ENCODE measurements at places on chromosomes 7 and 10. TPM values are rescaled to one million over a fixed set of nuclear protein-coding genes. Genes with fewer than 3 reads are reported as not detected.

DNA sequence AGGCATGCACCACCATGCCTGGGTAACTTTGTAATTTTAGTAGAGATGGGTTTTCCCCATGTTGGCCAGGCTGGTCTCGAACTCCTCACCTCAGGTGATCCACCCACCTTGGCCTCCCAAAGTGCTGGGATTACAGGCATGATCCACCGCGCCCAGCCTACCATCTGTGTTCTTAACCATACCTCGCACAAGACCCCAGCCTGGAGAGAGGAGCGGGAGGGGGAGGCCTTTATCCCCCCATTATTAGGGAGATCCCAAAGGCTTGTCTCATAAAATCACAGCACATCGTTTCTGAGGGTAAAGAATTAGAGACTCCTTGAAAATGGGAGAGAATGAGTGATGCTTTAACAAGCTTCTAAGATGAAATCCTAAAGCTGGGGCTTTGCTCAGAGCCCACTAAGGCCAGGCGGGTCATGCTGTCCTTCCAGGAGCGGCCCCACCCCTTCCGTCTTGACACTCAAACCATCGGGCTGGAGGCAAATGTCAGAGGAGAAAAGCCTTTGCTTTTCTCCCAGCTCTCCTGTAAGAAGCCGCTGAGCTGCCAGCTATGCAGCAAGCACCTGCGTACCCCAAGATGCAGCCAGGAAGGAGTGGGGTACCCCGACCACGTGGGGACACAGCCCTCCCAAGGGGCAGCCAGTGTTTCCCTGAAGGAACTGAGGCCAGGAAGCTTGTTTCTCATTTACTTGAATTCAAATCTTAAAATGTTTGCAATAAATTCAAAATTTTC, 339.7 kb downstream of the PTPRN2 start:
- peak; percentile 49 for DNase-seq

GRCh38 chr10:21280971-21281572, 244.4 kb downstream of the SKIDA1 start:
- DNase-seq = no peak

GRCh38 chr7:102040569-102040968, 223.1 kb downstream of the CUX1 start:
- DNase-seq = peak; percentile 31

- DNase-seq = no peak
Observed at GRCh38 chr10:29701306-29701705, 66.5 kb upstream of the SVIL start.

GRCh38 chr7:49670991-49671390, 102.4 kb upstream of the VWC2 start:
- no peak for DNase-seq

DNA sequence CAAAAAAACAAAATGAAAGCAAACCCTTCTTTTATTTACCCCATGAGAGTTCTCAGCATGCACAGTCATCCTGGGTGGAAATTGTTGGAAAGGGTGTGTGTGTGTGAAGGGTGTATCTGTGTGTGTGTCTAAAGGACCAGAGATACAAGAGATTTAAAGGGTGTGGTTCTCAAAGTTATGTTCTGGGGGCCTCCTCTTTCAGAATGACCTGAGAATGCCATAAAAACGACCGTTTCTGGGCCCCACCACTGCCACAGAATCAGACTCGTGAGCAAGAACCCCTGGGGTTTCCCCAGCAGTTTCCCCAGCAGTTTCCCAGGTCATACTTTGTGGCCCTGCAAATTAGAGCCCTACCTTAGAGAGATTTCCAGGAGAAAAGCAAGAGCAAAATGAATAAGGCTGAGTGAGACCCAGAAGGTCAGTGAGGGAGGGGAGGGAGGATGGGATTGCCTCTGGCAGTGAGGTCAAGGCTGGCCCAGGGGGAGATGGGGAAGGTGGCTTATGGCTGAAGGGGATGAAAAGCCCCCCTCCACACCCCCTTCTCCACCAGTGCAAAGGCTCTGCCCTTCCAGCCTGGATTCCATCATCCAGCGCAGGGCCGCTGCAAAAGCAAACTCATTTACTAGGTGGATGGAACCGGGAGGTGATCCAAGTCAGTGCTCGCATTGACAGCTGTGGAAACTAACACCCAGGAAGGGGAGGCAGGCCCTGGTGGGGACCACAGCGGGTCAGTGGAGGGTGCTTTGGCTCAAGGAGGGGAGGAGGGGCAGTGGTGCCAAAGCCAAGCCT, 10.2 kb downstream of the PYROXD2 start:
- DNase-seq = no peak

DNA sequence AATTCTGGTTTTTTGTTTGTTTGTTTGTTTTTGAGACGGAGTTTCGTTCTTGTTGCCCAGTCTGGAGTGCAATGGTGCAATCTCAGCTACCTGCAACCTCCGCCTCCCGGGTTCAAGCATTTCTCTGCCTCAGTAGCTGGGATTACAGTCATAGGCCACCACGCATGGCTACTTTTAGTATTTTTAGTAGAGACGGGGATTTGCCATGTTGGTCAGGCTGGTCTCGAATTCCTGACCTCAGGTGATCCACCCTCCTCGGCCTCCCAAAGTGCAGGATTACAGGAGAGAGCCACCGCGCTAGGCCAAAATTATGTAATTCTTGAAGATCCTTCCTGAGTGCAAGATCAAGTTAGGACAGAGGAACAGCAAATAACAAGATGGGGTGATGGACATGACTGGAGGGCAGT, 719 bp downstream of the ZNF33B start:
- DNase-seq = peak; percentile 63

GRCh38 chr10:52956861-52957260, 184.3 kb upstream of the MBL2 start:
- no peak for DNase-seq

- no peak for DNase-seq
Observed at GRCh38 chr7:98621573-98622482, 4.7 kb downstream of the NPTX2 start.

- DNase-seq = peak; percentile 47
Observed at GRCh38 chr7:157037635-157038034, 27.2 kb upstream of the MNX1 start.

DNA sequence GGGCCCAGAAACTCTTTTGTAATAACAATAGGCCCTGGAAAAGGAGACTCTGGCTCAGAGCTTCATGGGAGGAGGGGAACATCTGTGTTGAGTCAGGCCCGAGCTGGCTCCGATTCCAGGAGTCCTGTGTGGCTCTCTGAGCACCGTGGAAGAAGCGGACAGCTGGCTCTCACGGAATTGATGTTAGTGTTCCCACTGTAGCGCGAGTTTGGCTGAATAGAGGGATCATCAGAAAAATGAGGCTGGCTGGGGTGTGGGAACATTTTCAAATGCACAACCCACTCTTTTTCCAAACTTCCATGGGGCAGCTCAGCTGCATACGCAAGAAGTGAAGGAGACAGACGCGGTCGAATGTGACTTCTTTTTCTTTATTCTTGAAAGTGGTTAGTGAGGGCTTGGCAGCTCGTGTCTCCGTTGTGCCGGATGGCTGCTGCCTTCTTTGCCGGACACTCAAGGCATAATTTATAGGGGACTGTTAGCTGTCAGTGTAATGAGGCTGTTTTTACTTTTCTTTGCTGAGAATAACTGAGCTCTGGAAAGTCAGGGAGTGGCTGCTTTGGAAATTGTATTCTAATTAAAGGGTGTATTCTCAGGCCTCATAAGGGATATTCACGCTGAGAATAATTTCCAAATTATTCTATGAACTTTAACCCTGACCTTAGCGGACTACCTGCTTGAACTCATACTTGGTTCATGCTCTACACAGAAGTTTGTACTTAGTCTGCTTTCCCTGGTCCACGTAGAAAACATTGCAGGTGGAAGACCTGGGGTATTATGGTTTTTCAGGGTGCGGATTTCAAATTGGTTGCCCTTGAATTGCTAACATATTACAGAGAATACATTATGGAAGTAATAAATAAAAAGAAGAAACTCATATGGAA, 23.1 kb downstream of the MDFIC start:
- no peak for DNase-seq

GRCh38 chr10:130924138-130924819, 387.2 kb downstream of the TCERG1L start:
- DNase-seq = no peak

The FAM131B gene
- 0.90 TPM for total RNA-seq

The HOXA6 gene
- total RNA-seq = 6.5 TPM

The CARD11 gene
- 5.8 TPM for total RNA-seq

The CDC14C gene
- total RNA-seq = not detected

The PLCE1 gene
- total RNA-seq = 14.3 TPM

The BMI1 gene
- total RNA-seq = 50.9 TPM

The OAT gene
- total RNA-seq = 55.2 TPM

The CDHR3 gene
- total RNA-seq = 1.4 TPM

Data from upper lobe of right lung (tissue), 1 donor.